ENCODE measurements at places on chromosomes 4 and X. TPM values are rescaled to one million over a fixed set of nuclear protein-coding genes. Genes with fewer than 3 reads are reported as not detected.

Gene LINC00632
- total RNA-seq, result not detected

GRCh38 chrX:110417128-110417527, 58.5 kb downstream of the RTL9 start:
- H3K36me3 ChIP-seq, result no peaks in the 10 kb centered on the region
- H3K27ac ChIP-seq, result no peak overlapping the region
- peaks cover 2% of the 10 kb centered on the region for H3K4me1 ChIP-seq
- H3K27me3 ChIP-seq, result peaks cover 3% of the 10 kb centered on the region

Gene PLK4
- 39.4 TPM for total RNA-seq

- no peak for DNase-seq
- no peaks in the 10 kb centered on the region for H3K36me3 ChIP-seq
- H3K4me1 ChIP-seq, result no peaks in the 10 kb centered on the region
- H3K4me3 ChIP-seq, result no peak overlapping the region
These were observed 92.0 kb downstream of the PHEX start for GRCh38 chrX:22124098-22124497.

DNA sequence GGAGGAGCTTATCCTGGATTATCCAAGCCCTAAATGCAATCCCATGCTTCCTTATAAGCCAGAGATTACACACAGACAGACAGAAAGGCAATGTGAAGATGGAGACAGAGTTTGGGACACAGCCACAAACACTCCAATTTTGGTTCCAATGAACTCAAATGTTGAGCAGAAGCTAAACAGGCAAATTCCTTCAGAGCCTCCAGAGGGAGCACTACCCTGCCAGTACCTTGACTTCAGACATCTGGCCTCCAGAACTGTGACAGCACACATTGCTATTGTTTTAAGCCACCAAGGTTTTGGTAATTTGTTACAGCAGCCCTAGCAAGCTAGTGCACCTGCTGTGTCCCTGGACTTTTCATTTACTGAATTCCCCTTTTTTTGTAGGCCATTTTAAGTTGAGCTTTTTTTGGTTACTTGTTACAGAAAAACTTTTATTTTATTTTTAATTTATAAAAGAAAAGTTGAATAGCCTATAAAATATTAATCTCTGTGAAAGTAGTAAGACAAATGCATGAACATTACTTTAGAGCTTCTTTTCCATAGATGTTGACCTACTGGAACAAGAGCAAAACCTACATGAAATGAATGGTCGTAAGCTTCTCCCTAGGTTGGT, 33.4 kb upstream of the SRD5A3 start:
- no peak overlapping the region for H3K4me3 ChIP-seq
- no peak overlapping the region for H3K27ac ChIP-seq
- no peaks in the 10 kb centered on the region for H3K27me3 ChIP-seq
- no peak for DNase-seq

Gene GPR173
- 0.14 TPM for total RNA-seq

- no peak overlapping the region for H3K27ac ChIP-seq
- H3K4me1 ChIP-seq, result no peaks in the 10 kb centered on the region
- H3K4me3 ChIP-seq, result no peak overlapping the region
- DNase-seq, result no peak
- H3K36me3 ChIP-seq, result no peaks in the 10 kb centered on the region
These were observed 1194.6 kb downstream of the ADGRL3 start for GRCh38 chr4:62394766-62395165.
